KBM-7 (cell line): ENCODE measurements at places on chromosomes 6 and 20.

DNA sequence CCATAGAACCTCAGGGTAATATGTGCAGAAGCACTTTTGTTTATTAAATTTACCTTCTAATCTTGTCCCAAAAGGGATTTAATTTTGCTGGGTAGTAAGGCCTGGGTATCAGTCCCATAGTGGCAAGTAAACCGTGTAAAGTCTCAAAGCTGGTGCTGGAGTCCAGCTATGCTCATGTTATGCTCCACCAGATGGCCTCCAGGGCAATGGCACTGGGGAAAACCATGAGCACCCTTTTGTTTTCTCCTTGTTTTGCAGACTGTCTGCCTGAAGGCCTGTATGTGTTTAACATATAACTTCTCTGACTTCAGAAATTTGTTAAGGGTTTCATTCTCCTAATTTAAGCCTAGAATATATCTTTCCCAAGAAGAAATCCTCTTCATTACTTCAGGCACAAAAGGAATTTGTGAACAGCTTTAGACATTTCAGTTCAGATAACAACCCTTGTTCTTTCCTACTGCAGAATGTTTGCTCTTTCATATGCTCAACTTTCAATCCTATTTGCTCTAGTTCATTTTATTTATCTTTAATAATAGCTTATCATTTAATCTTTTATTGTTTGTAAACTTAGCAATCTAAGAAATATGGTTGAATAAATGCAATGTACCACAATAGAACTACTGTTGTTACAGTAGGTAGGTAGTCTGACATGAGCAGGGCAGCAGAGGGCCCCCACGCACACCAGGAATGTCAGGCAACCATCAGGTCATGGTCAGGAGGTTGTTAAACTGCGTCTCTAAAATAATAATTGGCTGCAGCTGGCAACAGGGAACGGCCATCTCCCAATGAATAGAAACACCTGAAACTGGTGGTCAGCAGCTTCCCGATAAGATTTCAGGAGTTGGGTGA is 162.8 kb downstream of the TENT5A start:
- no peak for DNase-seq

- DNase-seq, result no peak
Observed at GRCh38 chr20:32798046-32798981, 21.4 kb upstream of the MAPRE1 start.

DNA sequence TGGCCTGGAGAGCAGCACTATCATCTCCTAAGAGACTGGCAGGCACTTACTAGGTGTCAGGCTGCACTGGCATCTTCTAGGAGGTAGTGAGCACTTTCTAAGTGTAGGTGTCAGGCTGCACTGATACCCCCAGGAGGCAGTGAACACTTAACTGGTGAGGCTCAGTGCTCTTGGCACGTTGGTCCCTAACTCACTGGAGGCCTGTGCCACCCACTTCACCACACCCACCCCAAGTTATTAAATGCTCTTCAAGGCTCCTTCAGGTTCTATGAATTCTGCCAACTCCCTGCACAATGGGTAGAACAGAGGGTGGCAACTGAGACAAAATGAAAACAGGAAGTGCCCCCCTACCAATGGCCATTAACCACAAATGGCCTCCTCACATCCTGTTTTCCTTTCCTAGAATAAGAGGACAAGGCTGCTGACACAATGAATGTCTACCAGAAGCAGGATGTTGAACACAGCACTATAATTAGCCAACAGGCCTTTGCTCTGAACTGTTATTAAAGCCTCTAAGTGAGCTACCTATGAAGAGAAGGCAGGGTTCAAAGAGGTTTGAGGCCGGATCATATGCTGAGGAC is 29.4 kb downstream of the NCOA5 start:
- peak; percentile 76 for DNase-seq

GRCh38 chr20:19269737-19270340 is 57.4 kb downstream of the SLC24A3 start:
- DNase-seq, result no peak

DNA sequence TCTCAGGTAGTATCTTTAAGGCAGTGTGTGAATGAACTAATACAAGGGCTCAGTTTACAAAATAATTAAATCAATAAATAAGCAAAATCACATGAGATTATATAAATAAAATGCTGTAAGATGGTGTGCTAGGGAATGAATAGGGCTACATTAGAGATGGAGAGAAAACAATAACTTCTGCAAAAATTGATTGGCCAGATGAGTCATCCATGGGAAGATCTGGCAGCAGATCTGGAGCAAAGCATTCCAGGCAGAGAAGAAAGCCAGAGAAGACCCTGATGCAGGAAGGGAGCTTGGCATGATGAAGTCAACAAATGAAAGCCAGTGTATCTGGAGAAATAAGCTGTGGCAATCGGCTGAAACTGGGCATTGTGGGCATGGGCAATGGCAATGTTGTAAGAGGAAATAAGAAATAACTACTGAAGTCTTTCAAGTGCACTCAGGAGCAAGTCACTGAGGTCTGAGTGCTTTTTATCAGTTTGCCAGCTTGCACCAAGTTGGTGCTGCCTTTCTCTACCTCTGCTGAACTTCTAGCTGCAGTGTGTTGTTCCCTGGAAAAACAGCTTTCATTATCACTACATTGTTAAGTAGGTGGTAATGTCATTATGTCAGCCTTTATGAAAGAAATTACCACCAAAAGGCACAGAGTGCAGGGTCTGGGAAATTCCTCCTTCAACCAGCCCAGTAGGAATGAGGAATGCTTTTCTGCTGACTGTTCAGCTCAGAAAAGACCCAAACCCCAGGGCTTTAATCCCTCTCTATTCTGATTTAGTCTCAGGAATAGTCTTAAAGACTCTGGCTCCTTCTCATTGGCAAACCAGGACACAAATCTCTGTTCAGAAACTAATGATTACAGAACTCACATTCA is 231.6 kb downstream of the HTR1B start:
- DNase-seq, result no peak

DNA sequence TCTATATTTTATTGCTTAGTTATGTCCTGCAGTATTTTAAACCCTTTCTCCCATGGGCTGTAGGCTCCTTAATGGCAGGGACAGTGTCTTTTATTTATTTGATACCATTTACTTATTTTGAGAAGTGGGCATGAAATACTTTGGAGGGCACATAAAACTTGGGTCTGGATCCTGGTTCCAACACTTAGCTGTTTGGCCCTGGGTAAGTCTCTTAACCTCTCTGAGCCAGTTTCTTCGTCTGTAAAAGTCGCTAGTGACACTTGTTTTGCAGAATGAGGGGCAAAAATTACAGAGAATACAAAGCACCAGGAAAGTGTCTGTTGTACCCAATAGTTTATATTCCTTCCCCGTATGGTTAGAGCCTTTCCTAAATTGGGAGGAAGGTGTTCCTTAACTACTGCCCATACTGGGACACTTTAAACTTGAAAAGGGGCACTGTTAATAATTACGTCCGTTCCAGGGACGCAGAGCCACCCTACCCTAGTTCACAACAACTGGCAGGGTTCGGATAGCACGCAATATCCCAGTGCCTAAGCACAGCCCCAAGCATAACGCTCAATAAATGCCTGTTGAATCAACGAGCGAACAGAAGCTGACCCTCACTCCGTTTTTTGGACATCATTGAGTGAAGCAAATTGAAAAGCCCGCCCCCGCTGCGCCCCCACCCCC is 6.0 kb upstream of the ARMC12 start:
- no peak for DNase-seq

GRCh38 chr20:63054681-63055240 is 48.0 kb upstream of the BHLHE23 start:
- no peak for DNase-seq

GRCh38 chr6:120363429-120363828 is 970.9 kb downstream of the TBC1D32 start:
- no peak for DNase-seq

DNA sequence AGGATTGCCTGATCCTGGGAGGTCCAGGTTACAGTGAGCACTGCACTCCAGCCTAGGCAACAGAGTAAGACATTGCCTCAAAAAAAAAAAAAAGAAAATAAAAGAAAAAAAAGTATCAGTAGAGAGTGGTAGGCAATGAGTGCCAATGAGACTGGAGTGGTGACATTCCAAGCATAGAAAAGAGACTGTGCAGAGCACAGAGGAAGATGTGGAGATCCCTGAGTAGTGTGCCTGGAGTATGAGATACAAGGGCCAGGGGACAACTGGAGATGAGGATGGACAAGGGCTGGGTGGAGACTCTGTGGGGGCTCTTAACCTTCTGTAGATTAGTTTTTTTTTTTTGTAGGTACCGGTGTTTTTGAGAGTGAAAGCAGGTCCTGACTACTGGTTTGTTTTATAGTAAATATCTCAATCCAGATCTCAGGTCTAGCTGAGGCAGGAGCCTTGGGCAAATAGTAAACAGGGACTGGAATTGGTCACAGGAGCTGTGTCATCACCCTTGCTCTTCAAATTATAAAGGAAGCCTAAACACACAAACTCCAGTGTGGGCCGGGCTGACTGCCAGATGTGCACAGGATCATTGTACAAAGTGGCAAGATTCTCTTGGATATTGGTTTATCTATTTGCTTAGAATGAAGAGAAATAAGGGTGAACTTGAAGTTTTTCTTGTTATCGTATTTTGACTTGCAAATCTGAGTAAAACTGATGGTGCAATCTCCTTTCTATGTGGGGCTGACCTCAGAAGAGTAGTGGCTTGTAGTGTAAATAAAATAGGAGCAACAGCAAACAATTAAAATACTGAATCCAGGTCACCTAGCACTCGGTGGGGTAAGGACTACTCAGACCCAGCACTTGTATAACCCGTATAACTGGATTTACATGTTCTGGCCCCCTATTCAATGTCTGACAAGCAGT is 144.9 kb downstream of the SOX4 start:
- DNase-seq, result no peak

- no peak for DNase-seq
Observed at GRCh38 chr20:36268440-36269342, 32.4 kb downstream of the AAR2 start.

DNA sequence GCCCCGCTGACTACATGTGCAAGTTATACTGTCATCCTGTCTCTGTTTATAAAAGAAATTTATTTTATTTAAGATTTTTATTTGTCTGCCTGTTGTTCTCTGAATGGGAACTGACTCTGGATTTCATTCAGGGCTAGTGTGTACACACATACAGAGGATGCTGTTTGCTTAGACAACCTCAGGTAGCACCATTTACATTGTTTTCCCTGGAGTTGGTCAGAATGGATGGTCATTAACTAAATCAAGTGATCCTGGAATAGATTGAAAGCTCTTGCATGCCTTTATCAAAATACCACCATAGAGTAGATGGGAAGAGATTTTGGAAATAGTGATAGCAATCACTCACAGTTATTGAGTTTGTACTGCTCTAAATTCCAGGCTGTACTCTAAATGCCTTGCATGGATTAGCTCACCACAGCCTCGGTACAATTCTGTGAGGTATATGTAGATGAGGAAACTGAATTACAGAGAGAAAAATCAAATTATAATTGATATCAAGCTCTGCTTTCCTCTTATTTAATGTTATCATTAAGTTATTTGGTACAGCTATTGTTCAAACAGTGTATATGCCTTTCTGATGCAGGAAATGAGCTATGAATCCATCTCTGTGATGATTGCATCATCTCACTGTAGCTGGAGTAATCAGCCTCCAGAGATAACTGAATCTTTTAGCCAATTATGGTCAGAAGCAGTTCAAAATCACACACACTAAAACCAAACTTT is 51.9 kb downstream of the RNF217 start:
- DNase-seq, result peak; percentile 11

GRCh38 chr6:11971154-11971553 is 41.0 kb upstream of the HIVEP1 start:
- no peak for DNase-seq

DNA sequence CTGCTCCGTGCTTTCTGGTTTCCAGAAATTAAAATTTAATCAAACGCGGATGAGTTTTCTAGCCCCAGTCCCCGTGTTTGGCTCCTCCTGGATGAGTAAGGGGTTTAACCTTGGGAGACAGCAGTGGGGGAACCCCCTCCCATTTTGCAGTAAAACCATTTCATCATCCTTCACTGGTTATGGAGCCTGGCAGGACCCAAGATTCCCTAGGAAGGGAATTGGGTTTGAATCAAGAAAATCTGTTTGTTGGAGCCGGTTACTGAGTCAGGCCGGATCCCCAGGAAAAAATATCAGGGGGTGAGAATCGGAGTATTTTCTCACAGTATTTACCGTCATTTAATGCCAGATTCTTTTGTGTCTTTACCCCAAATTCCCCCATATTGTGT is 754 bp downstream of the YWHAB start:
- DNase-seq, result peak; percentile 12

GRCh38 chr6:156830126-156830525 is 52.9 kb downstream of the ARID1B start:
- no peak for DNase-seq

GRCh38 chr20:39961637-39962244 is 727.3 kb downstream of the MAFB start:
- no peak for DNase-seq

- DNase-seq, result no peak
Observed at GRCh38 chr20:34604980-34605788, 46.7 kb downstream of the MAP1LC3A start.

DNA sequence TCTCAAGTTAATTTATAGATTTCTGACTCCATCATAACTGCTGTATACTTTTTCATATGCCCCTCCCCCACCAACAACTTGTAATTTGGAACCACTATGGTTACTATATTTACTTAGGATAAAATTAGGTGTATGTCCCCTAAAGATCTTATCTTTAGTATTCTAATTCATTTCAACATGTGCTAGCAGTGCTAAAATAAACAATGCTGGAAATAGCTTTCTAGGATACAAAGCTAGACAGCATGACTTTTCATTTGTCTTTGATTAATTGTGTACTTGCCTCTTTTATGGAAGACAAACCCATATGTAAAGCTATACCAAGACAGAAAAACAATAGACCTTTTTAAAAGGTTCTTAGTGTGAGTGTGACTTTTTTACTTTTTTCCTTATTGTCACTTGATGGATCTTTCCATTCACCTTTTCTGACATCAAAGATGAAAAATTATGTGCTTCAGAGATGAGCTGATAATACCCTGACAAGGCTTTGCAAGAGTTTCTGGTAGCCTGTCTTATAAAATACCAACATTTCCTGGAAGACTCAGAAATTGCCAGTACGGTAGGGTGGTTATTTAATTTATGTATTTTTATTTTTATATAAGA is 31.2 kb upstream of the POPDC3 start:
- no peak for DNase-seq

- peak; percentile 16 for DNase-seq
Observed at GRCh38 chr6:96899019-96899418, 1.3 kb upstream of the NDUFAF4 start.

- DNase-seq, result no peak
Observed at GRCh38 chr20:50221501-50222308, 31.1 kb downstream of the CEBPB start.

GRCh38 chr6:32852844-32853540 is 512 bp downstream of the TAP1 start:
- DNase-seq, result no peak
